GM13976 (cell line): ENCODE measurements at places on chromosomes 4 and X.

DNA sequence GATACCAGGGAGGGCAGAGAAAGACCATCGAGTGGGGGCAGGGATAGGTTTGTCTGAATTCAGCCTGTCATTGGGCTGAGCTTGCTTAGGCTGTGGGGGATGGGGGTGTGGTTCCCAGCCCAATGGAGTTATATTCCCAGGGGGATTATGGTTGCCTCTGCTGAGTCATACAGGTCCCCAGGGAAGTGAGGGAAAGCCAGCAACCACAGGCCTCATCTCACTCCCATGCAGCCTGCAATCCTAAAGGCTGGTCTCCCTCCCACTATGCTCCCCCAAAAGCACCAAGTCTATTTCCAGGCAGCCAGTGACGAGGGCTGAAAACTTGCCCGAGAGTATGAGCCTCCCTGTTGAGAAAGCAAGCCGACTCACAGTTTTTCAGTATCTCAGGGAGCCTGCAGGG is 39.3 kb downstream of the AFM start:
- no peak for DNase-seq

- peak; percentile 8 for DNase-seq
These were observed 905.2 kb downstream of the TRAM1L1 start for GRCh38 chr4:116180157-116180601.

DNA sequence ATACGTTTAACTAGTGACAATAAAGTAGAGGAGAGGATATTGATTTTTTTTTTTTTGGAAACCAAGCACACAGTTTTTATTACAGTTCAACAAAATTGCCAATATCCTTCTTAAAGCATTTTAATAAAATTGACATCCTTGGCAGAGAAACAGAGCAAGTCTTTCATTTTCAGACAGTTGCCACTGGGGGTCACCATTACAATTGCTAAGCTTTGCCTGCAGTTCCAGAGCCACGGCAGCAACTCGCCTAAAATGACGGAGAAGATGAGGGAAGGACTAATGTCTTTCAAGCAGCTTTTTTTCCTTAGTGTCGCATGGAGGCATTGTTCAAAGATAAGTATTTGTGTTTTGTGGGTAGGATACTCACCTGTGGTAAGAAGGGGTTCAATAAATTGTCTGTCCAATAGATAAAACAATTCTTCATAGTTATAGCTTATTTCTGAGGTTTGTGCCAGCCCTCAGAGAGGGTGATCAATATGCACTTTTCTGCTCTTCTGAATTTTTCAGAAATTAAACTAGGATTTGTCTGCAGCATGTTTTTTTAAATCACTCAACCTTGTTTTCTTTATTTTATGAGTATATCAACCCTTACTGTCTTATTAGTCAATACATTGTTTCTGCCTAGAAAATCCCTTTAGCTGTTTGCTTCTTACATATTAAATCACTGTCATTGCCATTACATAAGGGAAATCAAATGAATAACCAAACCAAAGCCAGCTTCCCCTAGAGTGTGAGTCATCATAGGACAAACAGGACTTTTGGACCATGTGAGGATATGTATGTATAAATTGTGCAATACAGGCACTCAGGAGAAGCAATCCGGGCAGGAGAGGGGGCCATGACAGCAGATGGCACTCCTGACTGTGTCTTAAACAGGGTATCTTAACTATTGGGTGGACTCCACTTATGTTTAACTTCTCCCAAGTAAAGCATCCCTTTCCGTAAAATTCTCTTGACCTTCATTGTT is 508.1 kb upstream of the ARX start:
- DNase-seq: peak; percentile 27

DNA sequence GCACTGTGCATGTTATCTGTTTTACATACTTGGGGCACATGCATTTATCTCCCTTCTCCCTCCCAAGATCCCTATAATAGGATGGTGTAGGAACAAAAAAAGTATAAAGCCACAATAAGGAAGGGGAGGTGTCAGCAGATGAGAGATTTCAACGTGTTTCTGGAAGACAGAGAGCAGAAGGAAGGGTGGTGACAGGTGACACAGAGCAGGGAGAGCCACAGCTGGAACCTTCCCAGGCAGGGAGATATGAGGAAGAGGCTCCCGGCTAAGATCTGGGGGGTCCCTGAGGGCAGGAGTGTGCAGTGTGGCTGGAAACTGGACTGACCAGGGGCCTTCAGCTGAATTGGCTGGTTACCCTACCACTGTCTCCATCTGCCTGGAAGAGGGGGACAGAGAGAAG is 107.4 kb downstream of the BCOR start:
- DNase-seq: no peak

- DNase-seq: peak; percentile 58
These were observed at the start of gene ZNF827 for GRCh38 chr4:145938618-145939440. ZNF827 (minus strand) TSS chr4:145938823; CDS start chr4:145938407, 416 bp downstream.

DNA sequence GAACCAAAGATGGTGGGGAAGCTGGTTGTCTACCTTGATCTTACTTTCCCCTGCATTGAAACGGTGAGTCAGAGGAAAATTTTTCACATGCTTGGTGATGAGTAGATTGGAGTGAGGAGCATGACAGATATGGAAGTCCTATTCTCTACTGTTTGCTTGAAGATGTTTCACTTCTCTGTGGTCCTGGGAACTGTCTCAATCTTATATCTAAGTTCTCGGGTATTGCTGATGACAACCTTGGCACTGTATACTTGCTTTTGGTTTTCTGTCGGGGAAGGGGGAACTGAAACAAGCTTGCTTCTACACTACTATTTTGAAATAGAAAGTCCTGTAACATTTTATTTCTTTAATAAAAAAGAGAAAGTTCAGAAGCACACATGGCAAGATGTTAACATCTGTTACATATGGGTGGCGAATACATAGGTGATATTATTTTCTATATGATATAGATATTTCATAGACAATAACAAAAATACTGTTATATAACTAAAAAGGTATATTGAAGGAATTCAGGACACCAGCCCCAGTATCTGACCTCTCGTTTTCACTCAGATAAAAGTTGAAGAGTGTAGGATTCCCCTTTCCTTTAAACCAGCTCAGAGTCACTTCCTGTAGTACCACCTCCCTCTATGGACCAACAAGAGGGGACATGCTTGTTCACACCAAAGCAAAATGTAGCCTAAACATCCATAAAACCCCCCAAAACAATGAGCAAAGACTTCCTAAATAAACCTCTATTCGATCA is 88.8 kb downstream of the FMR1NB start:
- DNase-seq: peak; percentile 14

DNA sequence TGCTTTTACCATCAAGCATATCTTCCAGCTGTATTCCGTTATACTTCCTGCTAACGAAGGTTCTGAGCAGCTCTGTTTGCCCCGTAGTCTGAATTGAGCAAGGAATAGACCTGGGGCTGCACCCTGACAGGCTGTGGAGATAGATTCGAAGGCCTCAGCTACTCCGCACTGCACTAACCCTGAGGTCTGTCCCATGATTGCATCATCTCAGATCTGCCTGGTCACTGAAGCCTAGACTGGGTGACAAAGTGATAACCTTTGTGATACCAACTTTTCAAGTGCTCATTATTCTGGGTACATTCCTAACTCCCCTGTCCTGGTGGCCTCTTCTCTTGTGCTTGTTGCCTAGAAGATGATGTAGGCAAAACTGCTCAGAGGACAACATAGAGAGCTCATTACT is 29.9 kb upstream of the PGRMC1 start:
- no peak for DNase-seq

DNA sequence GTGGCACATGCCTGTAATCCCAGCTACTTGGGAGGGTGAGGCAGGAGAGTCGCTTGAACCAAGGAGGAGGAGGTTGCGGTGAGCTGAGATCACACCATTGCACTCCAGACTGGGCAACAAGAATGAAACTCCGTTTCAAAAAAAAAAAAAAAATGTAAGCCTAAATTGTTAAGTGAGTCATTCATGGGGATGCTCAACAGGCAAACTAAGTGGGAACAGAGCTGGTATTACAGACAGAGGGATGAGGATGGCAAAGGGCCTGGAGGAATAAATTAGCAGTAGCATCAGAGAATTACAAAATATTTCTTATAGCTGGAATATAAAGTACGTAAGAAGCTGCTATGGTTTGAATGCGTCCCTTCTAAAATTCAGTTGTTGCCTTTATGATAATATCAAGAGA is 43.4 kb upstream of the OGT start:
- no peak for DNase-seq

DNA sequence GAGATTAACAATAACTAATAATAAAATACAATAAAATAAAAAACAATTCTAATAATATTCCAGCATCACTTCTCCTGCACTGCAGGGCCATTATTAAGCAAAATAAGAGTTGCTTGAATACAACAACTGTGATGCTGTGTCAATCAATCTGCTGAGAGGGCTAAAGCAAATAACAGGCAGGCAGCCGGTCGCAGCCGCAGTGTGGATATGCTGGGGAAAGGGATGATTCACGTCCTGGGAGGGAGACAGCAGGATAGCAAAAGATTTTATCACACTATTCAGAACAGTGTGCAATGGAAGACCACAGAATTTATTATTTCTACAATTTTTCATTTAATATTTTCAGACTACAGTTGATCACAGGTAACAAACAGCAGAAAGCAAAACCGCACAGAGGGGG is 76.5 kb upstream of the SMARCAD1 start:
- DNase-seq: no peak

GRCh38 chrX:97704474-97704873 is 820.8 kb downstream of the RPA4 start:
- DNase-seq: no peak

GRCh38 chr4:5885733-5886132 is 7.2 kb downstream of the CRMP1 start:
- DNase-seq: no peak

DNA sequence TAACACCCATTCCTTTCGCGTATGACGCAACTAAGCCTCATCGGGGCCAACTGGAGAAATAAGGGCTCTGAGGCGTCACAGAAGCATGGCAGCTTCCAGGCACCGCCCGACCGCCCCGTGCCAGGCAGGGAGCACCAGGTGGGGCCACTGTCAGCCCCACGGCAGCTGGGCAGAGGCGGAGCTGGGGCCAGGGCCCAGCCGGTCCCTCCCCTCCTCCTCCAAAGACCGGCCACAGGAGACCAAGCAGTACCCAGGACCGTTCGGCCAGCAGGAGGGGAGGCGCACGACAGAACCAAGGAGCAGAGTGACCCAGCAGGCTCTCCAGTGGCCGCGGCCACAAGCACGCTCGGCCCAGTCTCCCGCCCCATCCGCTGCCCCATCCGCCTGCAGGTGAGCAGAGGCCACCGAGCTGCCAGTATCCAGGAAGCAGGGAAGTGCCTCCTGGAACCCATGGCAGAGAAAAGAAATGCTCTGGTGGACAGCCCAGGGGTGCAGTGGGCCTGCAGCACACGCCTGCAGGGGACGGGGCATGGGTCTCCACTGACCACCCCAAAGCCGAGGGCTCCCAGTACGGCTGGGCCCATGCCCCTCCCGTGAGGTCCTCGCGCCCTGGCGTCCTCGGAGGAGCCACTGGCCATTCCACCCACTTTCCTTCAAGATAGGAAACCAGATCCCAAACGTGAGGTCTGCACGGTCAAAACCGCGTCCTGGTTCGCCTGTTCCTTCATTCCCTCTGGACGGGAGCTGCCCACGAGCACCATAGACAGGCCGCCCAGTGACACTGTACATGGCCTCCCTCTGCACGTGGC is 9.6 kb downstream of the CTBP1 start:
- DNase-seq: no peak

DNA sequence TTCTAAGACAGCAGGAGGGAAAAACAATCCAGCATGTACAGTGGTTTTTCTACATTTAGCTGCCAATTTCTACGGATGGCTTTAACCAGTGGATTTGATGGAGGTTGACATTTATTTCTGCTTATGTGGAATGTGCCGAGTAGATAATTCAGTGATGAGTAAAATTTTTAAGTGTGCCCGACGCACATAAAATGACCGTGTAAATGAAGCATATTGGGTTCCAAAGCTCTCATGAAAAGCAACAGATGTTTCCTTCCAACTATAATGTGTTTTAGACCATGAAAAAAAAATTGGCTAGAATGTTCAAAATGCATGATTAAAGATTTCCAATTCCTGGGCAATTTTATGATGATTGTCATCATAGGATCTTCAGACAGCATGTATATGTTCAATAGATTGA is 14.1 kb downstream of the INPP4B start:
- no peak for DNase-seq

DNA sequence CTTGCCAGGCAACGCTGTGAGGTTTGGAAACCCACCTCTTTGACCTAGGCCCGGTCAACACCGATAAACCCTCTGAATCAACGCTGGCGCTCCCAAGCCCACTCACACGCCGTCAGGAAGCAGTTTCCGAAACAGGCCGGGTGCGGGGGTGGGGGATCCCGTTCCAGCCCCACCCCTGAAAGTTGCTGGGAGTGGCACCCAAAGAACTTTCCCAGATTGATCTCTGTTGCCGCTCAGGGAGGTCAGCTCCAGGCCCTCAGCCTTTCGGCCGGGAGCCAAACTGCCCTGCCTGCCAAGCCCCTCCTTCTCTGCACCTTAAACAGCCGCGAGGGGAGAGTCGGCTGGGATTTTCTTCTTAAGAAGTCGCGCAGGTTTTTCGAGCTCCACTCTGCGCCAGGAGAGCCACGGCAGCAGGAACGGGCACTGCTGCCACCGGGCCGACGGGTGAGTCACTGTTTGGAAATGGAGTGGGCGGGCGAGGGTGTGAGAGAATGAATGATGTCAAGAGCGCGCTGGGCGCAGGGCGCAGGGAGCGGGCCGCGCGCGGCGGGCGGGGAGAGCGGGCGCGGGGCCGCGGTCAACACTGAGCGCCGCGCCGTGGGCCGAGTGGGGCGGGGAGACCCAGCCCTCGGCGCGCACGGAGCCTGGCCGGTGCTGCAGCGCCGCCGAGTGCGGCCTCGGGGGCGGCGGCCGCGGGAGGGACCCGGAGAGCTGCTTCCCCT is at the start of gene SGMS2:
SGMS2 (plus strand) TSS at position 583 of the 722 bp plus-strand sequence. CDS start 70,622 bp downstream, outside the sequence.
- DNase-seq: peak; percentile 56

DNA sequence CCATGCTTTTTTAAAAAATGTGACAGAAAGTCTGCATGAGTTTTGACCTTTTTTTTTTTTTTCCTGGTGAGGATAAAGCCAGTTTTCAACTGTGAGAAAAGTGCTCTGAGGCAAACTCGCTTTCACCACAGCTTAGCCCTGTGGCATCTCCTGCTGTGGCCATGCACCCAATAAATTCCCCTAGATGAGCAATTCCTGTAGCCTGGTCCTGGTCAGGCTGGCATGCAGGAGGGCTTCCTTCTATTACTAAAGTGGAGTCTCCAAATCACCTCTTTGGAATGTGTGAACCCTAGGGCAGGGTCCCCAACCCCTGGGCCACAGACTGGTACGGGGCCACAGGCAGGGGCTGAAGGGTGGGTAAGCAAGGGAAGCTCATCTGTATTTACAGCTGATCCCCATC is 265.4 kb downstream of the RAPGEF2 start:
- DNase-seq: no peak
